Ureter (tissue), 1 donor: ENCODE measurements at places on chromosomes 7 and 10. TPM values are rescaled to one million over a fixed set of nuclear protein-coding genes. Genes with fewer than 3 reads are reported as not detected.

The GPR37 gene
- total RNA-seq = 1.6 TPM

The HYAL4 gene
- 0.23 TPM for total RNA-seq

The PPP1R9A gene
- total RNA-seq = 39.5 TPM

The PNLIPRP1 gene
- not detected for total RNA-seq

The COL17A1 gene
- total RNA-seq = 18.5 TPM

The SPOCK2 gene
- 7.4 TPM for total RNA-seq

The CBLL1 gene
- total RNA-seq = 29.0 TPM

The GHRHR gene
- not detected for total RNA-seq

The CDC14C gene
- total RNA-seq = not detected

The GPNMB gene
- total RNA-seq = 93.6 TPM

The MALRD1 gene
- total RNA-seq = 2.3 TPM

The SPDYE16 gene
- 1.3 TPM for total RNA-seq

The WBP1L gene
- total RNA-seq = 55.2 TPM

The NPM3 gene
- total RNA-seq = 45.7 TPM

The CTAGE6 gene
- total RNA-seq = 3.1 TPM

The PKD2L1 gene
- 0.16 TPM for total RNA-seq
